ENCODE measurements at places on chromosomes 1 and 21.
A peak's percentile ranks its signal among the peaks of the same experiment; 100 is the strongest.

GRCh38 chr21:42905195-42905594 lies 12.1 kb downstream of the NDUFV3 start:
- DNase-seq = no peak

GRCh38 chr21:38037416-38037815 lies 121.2 kb upstream of the KCNJ6 start:
- no peak for DNase-seq

DNA sequence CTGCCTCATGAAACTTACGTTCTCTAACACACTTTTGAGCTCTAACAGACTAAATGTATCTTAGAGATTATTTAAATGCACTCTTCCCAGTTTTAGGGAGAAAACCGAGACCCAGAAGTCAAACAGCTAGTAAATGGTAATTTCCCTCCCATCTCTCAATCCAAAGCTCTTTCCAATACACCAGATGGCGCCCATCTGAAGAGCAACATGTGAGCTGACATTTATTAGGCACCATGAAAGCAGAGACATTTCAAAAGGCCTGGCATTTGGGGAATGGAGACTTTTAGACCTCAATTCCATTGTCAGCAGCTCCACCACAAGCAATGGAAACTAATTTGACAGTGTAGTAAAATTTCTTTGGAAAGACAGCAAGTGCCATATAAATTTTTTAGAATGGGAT lies 191.4 kb downstream of the DAB1 start:
- no peak for DNase-seq

DNA sequence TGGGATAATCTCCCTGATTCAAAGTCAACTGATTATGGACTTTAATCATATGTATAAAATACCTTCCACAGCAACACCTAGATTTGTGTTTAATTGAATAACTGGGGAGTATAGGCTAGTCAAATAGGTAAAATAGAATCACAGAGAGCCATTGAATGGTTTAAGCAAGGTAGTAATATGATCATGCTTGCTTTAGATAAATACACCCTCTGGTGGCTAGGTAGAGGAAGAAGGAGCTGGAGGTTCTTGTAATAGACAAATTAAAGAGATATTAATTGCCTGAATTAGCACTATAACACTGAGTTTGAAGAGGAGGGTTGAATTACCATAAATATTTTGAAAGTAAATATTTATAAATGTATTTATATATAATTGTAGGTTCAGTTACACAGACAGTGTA lies 40.3 kb downstream of the DIRAS3 start:
- no peak for DNase-seq

DNA sequence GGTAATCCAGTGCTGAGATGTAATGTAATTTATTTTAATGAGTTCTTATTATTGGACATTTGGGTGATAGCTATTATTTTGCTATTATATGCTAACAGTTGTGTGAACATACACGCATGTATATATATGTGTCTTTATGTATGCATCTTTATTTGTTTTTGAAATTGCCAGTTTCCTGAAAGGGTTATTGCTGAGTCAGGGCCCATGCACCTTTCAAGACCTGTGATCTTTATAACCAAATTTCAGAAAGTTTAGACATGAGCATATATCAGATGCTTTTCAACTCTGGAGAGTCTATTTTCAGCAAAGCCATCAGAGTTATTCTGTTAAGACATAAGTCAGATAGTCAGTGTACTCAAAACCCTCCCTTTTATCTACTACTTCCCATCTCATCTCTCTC lies 265.6 kb upstream of the GREM2 start:
- DNase-seq = no peak

- no peak for DNase-seq
Measured at GRCh38 chr1:24978383-24979032, 48.4 kb upstream of the RUNX3 start.

DNA sequence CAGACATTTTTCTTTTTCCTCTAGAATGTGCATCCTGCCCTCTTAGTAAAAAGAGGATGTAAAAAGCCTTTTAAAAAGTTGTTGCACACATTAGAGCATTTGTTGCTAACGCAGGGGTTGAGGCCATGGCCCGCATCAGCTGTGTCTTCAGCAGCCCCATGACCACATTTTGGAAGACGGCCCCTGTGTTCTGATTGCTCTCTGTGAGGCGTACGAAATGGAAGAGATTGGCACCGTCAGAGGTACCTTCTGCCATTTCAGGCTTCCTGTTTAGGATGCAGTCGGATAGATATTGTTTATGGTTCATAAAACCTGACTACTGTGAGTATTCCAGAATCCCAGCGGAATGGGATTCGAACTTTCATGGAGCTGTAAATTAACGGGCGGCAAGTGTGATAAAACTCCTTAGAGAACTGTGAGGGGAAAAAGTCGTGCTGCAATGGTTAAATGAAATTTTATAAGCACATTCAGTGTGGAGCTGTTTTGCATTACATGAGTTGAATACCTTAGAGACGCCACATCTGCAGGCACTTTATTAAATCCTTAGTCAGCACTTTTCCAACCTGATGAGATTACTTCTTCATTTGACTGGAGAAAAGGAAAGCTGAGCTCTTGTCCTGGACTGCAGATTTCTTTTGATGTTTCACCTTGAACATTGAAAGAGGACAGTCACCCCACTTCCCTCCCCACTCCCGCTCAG lies 273.9 kb downstream of the TM2D1 start:
- DNase-seq = no peak

GRCh38 chr1:4529446-4530165 lies 124.8 kb upstream of the AJAP1 start:
- no peak for DNase-seq

GRCh38 chr1:156229809-156230472 lies 12.0 kb upstream of the BGLAP start:
- no peak for DNase-seq

DNA sequence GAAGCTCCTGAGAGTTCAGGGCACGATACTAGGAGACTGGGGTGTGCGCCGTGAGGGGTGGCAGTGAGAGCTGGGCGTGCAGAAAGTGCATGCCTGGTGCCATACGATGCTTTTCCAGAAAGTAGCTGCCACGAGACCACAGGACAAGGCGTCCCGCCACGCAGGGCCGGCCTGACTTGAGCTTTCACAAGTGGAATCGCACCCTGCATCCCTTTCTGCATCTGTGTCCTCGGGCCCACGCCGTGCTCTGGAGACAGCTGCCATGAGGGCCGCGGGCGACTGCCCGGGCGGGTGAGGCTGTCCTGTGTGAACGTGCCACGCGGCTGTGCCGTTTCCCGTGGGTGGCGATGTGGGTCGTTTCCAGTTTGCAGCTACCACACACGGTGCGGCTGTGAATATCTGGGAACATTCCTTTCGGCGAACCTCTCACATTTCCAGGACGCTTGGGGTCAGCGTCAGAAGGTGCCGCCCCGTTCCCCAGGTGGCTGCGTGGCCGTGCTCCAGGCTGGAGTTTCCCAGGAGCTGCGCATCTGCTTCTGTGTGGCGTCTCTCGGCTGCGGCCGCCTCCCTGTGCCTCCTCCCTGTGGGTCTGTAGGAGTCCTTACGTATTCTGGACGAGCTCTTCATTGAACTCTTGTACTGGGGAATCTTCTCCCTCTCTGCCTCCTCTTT lies 1.0 kb upstream of the PERM1 start:
- no peak for DNase-seq

GRCh38 chr1:245411245-245412036 lies 256.7 kb downstream of the KIF26B start:
- DNase-seq = no peak

DNA sequence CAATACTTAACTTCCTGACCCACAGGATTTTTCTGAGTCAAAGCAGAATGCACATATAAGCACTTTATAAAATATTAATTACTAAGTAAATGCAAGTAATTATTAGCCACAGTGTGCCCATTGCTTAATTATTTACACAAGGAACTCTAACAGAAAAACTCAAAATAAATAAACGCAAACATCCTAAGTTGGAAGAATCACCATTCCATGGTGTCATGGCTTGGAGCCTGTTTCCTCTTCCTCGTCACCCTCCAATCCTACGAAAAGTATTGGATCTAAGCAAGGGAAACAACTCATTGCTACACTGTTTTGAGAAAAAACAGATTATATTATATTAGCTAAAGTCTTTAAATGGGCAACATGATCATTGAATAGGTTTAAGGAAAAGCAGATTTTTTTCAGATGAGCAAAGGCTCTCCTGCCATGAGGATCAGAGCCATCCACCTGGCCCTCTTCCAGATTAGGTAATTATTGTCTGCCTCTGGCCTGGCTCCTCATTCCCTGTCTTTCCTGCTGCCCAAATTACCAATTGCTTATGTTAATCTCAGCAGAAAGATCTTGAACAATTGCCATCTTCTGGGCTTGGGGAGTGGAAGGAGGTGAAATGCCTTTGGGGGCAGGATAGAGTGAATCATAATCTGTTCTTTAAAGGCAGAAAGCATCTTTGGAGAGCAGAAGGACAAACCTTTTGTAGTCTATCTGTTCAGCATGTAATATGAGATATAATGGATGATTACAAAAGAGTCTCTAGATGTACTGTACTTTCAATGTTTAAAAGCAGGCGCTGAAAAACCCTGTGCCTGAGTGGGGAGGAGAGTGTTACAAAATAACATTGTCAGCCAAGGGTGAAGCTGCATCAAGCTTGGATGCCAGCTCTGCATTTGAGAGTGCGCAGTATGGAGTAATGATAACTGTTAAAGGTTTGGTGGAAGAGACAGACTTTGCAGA lies 121.2 kb downstream of the DUSP10 start:
- no peak for DNase-seq

GRCh38 chr1:159177272-159177907 lies 6.0 kb downstream of the CADM3 start:
- DNase-seq = peak; percentile 32

GRCh38 chr1:90919900-90920299 lies 101.9 kb downstream of the ZNF644 start:
- no peak for DNase-seq
